ENCODE measurements at places on chromosomes 5 and 9. TPM values are rescaled to one million over a fixed set of nuclear protein-coding genes. Genes with fewer than 3 reads are reported as not detected.

DNA sequence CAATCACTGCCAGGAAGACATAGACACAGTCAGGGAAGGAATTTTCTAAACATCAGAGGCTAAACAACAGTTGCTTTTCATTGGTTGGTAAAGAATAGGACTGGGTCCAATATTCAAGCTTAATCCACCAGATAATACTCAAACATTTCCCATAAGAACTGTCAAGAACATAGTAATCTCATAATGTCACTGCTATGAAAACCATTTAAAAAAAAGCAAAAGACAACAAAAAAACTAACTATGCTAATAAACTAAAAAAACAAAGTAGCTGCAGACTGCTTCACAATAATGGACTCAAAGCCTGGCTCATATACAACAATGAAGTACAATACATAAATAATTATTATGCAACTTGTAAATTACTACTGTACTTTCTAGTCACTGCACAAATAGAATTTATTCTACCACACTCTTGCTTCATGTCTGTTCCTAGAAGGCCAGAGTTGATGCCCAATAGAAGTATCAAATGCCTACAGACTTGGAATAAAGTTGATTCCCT lies 148.7 kb downstream of the MLLT3 start:
- H3K27me3 ChIP-seq: no peaks in the 10 kb centered on the region
- no peaks in the 10 kb centered on the region for H3K4me1 ChIP-seq
- no peak overlapping the region for H3K4me3 ChIP-seq
- no peak for DNase-seq
- no peaks in the 10 kb centered on the region for H3K36me3 ChIP-seq

- no peak for DNase-seq
- H3K36me3 ChIP-seq: no peaks in the 10 kb centered on the region
- no peak overlapping the region for H3K27ac ChIP-seq
- H3K4me1 ChIP-seq: no peaks in the 10 kb centered on the region
These were observed 133.9 kb downstream of the JAKMIP2 start for GRCh38 chr5:147648597-147648996.

GRCh38 chr9:114693248-114693855 lies 11.4 kb upstream of the TEX48 start:
- H3K27me3 ChIP-seq: peaks cover 6% of the 10 kb centered on the region
- no peaks in the 10 kb centered on the region for H3K36me3 ChIP-seq
- no peak overlapping the region for H3K4me3 ChIP-seq
- no peak for DNase-seq
- no peaks in the 10 kb centered on the region for H3K4me1 ChIP-seq

DNA sequence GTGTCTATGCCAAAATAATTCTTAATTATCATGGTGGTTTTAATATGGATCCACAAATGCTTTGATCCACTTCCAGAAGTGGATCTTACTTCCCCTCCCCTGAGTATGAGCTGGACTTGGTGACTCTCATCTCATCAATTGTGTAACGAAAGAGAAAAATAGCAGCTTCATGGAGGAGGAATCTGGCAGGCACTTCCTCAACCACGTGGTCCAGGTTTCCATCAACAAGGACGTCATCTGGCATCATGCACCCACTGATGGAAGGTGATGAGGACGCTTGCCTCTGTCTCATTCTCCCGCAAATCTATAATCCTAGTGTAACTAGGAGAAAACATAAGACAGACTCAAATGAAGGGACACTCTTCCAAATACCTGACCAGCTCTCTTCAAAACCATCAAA lies 54.6 kb upstream of the S1PR3 start:
- peaks cover 20% of the 10 kb centered on the region for H3K4me1 ChIP-seq
- H3K4me3 ChIP-seq: no peak overlapping the region
- no peak overlapping the region for H3K27ac ChIP-seq
- DNase-seq: no peak
- H3K27me3 ChIP-seq: no peaks in the 10 kb centered on the region
- no peaks in the 10 kb centered on the region for H3K36me3 ChIP-seq

DNA sequence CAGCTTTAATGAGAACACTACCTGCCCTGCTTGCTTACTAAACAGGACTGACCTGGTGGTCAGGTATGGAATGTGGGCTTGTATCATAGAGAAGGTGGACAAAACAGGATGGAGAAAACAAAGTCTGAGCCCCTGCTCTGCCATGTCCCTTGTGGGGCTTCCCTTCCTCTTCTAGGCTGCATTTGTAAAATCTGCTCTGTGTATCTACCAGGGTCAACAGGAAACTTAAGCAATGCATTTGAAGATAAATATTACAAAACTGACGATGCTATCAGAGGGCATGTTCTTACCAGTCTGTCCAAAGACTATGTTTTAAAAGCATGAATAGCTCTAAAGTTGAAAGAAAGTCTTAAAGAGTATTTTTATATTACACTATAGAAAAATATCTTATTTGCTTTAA lies 228.7 kb downstream of the DCP2 start:
- H3K4me1 ChIP-seq: peaks cover 11% of the 10 kb centered on the region
- no peak for DNase-seq
- H3K27me3 ChIP-seq: peaks cover 23% of the 10 kb centered on the region

- no peak overlapping the region for H3K27ac ChIP-seq
- no peaks in the 10 kb centered on the region for H3K36me3 ChIP-seq
- no peak for DNase-seq
- no peaks in the 10 kb centered on the region for H3K4me1 ChIP-seq
- H3K27me3 ChIP-seq: peaks cover 4% of the 10 kb centered on the region
These were observed 14.7 kb downstream of the ENC1 start for GRCh38 chr5:74625742-74626241.

MTAP gene
- not detected for polyA plus RNA-seq

DNA sequence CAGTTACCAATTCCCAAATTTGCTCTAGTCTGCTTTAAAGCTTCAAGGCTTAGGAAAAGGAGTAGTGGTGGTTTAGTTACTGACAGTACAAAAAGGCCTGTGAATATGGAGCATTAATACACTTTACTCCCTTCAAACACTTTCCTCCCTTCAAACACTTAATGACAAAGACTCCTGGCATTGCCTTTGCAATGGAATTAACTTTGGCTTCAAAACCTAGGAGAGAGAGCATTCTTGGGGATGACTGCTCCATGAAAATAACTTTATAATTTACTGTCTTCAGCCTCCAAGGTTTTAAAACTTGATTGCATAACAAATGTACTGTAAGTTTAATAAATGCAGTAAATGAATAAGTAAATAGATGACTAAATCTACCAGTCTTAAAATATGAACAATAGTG lies 185.6 kb downstream of the TRPM3 start:
- H3K27ac ChIP-seq: no peak overlapping the region
- DNase-seq: no peak
- no peak overlapping the region for H3K4me3 ChIP-seq
- no peaks in the 10 kb centered on the region for H3K4me1 ChIP-seq

DNA sequence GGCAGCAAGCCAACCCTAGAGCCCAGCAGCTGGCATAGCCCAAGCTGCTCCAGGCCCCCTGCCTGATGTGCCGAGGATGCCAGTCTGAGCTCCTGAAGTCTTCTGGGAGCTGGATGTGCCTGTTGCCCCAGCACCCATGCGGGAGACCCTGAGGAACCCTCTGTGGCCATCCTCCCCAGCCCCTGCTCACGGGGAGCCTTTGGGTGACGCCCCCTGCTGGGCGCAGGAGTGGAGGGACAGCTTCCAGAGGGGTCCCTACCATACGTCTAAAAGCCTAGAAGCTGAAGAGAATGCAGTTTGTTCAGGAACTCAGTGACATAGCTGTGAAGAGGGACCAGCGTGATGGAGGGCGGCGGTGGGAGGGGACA lies 33.1 kb upstream of the MVB12B start:
- no peak overlapping the region for H3K4me3 ChIP-seq
- no peak overlapping the region for H3K27ac ChIP-seq
- H3K4me1 ChIP-seq: no peaks in the 10 kb centered on the region
- H3K36me3 ChIP-seq: no peaks in the 10 kb centered on the region

- H3K36me3 ChIP-seq: no peaks in the 10 kb centered on the region
- DNase-seq: no peak
- H3K27me3 ChIP-seq: peaks cover 13% of the 10 kb centered on the region
- H3K4me1 ChIP-seq: no peaks in the 10 kb centered on the region
- no peak overlapping the region for H3K27ac ChIP-seq
- H3K4me3 ChIP-seq: no peak overlapping the region
These were observed 102.7 kb upstream of the MIER3 start for GRCh38 chr5:57054671-57055070.

ACTBL2 gene
- not detected for polyA plus RNA-seq

C9orf57 gene
- polyA plus RNA-seq: not detected

DNA sequence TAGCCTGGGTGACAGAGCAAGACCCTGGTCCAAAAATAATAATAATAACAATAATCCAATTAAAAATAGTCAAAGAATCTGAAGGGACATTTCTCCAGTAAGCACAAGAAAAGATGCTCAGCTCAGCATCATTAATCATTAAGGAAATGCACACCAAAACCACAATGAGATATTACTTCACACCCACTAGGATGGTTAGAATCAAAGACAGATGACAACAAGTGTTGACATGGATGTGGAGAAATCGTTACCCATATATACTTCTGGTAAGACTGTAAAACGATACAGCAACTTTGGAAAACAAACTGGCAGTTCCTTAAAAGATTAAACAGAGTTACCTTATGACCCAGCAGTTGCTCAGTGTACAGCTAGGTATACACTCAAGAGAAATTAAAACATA lies 5.3 kb upstream of the FANCG start:
- no peaks in the 10 kb centered on the region for H3K27me3 ChIP-seq
- H3K36me3 ChIP-seq: peaks cover 25% of the 10 kb centered on the region
- H3K4me3 ChIP-seq: no peak overlapping the region
- no peaks in the 10 kb centered on the region for H3K4me1 ChIP-seq
- no peak overlapping the region for H3K27ac ChIP-seq
- no peak for DNase-seq

DIRAS2 gene
- not detected for polyA plus RNA-seq

GRCh38 chr5:100584069-100584468 lies 48.9 kb downstream of the FAM174A start:
- no peaks in the 10 kb centered on the region for H3K4me1 ChIP-seq
- H3K27ac ChIP-seq: no peak overlapping the region
- DNase-seq: no peak

- no peak for DNase-seq
- no peaks in the 10 kb centered on the region for H3K4me1 ChIP-seq
- no peak overlapping the region for H3K4me3 ChIP-seq
- no peaks in the 10 kb centered on the region for H3K36me3 ChIP-seq
These were observed 73.8 kb downstream of the SNCAIP start for GRCh38 chr5:122385808-122386207.

UGT3A2 gene
- not detected for polyA plus RNA-seq

- H3K27me3 ChIP-seq: no peaks in the 10 kb centered on the region
- H3K27ac ChIP-seq: no peak overlapping the region
- DNase-seq: no peak
- H3K4me3 ChIP-seq: no peak overlapping the region
- H3K36me3 ChIP-seq: no peaks in the 10 kb centered on the region
- no peaks in the 10 kb centered on the region for H3K4me1 ChIP-seq
These were observed 20.4 kb downstream of the HAVCR2 start for GRCh38 chr5:157088342-157088990.

HMGCS1 gene
- 111 TPM for polyA plus RNA-seq

DNA sequence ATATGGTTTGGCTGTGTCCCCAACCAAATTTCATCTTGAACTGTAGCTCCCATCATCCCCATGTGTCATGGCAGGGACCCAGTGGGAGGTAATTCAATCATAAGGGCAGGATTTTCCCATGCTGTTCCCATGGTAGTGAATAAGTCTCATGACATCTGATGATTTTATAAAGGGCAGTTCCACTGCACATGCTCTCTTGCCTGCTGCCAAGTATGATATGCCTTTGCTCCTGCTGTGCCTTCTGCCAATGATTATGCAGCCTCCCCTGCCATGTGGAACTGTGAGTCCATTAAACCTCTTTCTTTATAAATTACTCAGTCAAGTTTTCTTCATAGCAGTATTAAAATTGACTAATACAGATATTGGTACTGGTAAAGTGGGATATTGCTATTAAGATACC lies 42.4 kb downstream of the MARCHF11 start:
- no peaks in the 10 kb centered on the region for H3K4me1 ChIP-seq
- no peaks in the 10 kb centered on the region for H3K27me3 ChIP-seq
- H3K36me3 ChIP-seq: no peaks in the 10 kb centered on the region
- H3K27ac ChIP-seq: no peak overlapping the region
- H3K4me3 ChIP-seq: no peak overlapping the region
- DNase-seq: no peak

GRCh38 chr5:130720355-130720754 lies 444.7 kb downstream of the HINT1 start:
- H3K27me3 ChIP-seq: no peaks in the 10 kb centered on the region
- no peak overlapping the region for H3K27ac ChIP-seq
- no peaks in the 10 kb centered on the region for H3K36me3 ChIP-seq

GRCh38 chr9:19784136-19784535 lies 4.7 kb downstream of the SLC24A2 start:
- H3K4me3 ChIP-seq: no peak overlapping the region
- H3K27me3 ChIP-seq: no peaks in the 10 kb centered on the region
- H3K36me3 ChIP-seq: no peaks in the 10 kb centered on the region
- DNase-seq: no peak

DNA sequence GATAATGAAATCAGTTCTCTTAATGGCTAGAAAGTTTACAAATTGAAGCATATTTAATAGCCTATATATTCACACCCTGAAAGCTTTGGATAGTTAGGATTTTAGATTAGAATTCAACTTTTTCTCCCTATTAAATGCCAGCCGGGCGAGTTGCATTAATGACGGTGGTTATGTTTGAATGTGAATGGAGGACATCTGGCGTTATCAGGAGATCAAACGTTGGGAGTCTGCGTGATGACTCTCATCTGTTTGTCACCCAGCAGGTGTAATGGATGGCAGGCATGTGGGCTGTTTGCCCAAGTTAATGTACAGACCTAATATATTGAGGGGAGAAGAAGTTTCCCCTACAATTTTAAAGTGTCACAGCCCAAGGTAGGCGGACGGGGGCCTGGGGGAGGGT lies 1227.7 kb upstream of the WWC1 start:
- no peak overlapping the region for H3K4me3 ChIP-seq
- H3K36me3 ChIP-seq: no peaks in the 10 kb centered on the region
- H3K4me1 ChIP-seq: no peaks in the 10 kb centered on the region
- no peak for DNase-seq
- no peaks in the 10 kb centered on the region for H3K27me3 ChIP-seq

- peak; percentile 91 for DNase-seq
- no peaks in the 10 kb centered on the region for H3K27me3 ChIP-seq
- peaks cover 16% of the 10 kb centered on the region for H3K36me3 ChIP-seq
These were observed 211.5 kb downstream of the GAPVD1 start for GRCh38 chr9:125472926-125473701.

DNA sequence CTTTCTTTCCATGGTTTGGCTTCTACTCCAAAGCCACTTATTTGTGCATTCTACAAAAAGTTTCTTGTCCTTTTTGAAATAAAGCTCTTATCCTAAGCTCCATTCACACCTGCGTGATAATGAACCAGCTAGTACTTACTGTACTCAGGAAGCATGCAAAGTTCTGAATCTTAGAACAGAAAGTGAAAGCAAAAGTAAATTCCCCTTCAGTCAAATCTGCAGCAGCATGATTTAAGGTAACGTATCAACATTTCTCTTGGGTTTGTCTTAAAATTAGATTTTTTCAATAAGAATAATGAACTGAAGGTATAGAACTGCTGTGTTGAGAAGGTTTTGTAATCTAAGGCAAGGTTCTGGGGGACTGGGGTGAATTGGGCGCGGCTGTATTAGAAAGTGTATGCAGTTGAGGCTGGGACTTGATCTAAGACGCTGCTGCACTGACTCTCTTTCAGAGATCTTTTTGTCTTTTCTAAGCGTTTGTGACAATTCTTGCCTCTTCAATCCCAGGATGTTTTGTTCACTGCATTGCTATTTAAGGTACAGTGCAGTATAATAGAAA lies at the start of gene ERAP2:
TSS of gene ERAP2 (plus strand) at position 209 of the 559 bp plus-strand sequence. CDS start 3,186 bp downstream, outside the sequence.
- H3K4me1 ChIP-seq: peaks cover 22% of the 10 kb centered on the region
- peak within 1 kb of the TSS; percentile 52 for H3K4me3 ChIP-seq
- DNase-seq: peak; percentile 56
- no peaks in the 10 kb centered on the region for H3K36me3 ChIP-seq
- peak within 1 kb of the TSS; percentile 80 for H3K27ac ChIP-seq

- no peaks in the 10 kb centered on the region for H3K4me1 ChIP-seq
- no peak overlapping the region for H3K27ac ChIP-seq
- no peaks in the 10 kb centered on the region for H3K36me3 ChIP-seq
- H3K4me3 ChIP-seq: no peak overlapping the region
These were observed 154.1 kb upstream of the TAS2R1 start for GRCh38 chr5:9784231-9784630.
